ENCODE measurements at places on chromosomes 5 and 9. TPM values are rescaled to one million over a fixed set of nuclear protein-coding genes. Genes with fewer than 3 reads are reported as not detected.

The MAP1B gene
- total RNA-seq = 30.8 TPM

DNA sequence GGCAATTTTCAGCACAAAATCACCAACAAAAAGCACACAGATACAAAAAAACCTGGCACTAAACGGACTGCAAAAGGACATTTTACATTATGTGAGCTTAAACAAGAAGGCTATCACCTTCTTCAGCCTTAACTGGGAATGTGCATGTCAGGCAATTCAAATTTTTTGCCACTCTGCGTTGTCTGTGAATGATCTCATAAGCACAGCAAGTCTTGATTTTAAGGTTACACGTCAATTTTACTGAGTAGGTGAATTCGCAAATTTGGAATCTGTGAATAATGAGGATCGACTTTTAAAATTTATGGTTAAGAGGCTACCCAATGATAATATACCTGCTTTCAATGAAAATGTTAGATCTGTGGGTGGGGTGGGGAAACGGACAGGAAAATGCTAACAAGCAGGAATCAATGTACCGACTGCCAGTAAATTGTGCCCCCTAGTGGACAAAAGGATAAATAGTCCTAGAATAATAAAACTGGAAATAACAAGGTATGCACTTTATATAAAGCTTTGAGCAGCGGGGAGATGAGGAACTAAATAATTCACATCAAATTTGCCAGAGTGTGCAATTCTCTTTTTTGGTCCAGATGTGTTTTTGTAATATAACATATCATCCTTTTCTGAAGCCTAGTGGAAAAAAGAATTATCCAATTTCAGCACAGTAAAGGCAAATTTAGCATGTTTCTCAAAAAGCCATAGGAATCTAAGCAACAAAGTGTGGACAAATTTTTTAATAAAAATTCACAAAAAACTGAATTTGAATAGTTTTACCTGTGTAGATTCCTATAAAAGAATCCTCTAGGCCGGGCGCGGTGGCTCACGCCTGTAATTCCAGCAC, 20.5 kb downstream of the EQTN start:
- peak; percentile 35 for DNase-seq

DNA sequence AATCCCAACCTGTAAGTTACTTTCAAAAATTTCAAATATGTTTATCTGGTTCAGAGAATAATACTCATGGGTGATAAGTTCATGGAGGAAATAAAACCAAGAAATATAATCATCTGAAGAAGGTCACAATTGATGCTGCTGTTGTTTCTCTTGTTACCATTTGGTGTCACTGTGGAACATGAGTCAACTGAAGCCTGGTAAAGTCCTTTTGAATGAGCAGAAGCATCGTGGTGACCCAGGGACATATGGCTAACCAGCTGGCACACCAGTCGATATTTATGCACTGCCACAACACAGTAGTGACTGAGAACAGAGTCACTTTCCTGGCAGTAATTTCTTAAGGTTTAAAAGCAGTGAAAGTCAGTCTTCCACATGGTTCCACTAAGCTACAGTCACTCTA, 612.9 kb upstream of the TLE4 start:
- DNase-seq = peak; percentile 11

DNA sequence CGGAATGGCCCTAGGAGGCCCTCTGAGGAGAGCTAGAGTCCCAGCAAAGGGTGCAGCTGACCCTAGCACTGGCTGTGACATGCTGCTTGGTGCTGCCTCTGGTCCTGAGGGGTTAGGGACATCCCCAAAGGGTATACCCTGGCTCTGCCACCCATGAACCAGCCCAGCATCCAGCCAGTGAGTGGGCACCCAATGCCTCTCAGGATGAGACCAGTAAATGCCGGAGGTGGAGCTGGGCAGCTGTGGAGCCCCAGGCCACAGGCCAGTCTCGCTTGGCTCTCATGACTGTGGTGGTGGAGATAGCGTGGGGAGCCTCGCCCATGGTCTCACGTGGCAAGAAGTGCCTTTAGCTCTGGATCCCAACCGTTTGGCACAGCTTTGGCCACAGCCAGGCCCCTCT, 3.7 kb upstream of the CEL start:
- DNase-seq = no peak

- DNase-seq = no peak
Measured at GRCh38 chr9:116992865-116993264, 305.8 kb downstream of the TRIM32 start.

DNA sequence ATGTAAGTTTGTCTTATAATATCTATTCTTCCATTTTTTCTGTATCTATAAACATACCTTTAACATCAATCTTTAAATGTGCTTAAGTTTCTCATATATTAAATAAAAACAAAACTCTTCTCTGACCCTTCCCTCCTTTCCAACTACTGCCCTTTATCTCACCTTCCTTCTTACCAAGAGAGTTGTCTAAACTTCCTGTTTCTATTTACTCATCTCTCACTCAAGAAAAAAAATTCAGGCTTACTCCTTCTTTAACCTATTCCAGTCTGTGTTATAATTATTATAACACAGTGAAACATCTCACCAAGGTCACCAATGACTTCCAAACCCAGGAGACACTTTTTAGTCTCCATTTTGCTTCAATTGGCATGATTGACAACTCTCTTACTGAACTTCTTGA, 140.9 kb downstream of the CCDC171 start:
- no peak for DNase-seq

The MLANA gene
- not detected for total RNA-seq

DNA sequence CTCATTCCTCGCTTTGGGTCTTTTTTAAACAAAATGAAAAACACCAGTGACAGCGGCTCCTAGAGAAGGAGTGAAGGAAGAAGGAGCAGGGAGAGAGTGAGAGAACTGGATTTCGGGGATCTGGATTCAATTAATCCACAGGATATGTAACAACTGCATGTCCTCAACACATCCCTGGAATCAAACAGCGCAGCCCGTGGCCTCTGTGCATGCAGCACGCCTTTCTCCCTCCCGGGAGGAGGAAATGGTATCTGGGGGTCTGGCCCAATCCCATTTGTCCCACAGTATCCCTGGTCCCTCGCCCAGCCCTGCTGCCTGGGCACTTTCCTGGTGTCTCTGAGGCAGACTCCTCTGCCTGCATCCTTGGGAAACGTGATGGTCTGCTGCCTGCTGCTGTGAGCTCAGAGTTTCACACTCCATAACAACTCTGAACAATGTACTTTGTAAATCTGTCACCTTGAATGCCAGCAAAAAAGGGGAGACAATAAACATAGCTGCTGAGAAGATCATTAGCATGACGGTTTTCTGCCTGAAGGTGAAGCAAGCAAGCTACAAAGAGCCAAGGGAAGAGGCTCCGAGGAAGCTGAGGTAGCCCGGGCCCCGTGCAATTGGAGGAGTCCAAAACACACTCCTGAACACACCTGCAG, 56.1 kb downstream of the PTCH1 start:
- DNase-seq = no peak

The ALDH1A1 gene
- total RNA-seq = 0.33 TPM

DNA sequence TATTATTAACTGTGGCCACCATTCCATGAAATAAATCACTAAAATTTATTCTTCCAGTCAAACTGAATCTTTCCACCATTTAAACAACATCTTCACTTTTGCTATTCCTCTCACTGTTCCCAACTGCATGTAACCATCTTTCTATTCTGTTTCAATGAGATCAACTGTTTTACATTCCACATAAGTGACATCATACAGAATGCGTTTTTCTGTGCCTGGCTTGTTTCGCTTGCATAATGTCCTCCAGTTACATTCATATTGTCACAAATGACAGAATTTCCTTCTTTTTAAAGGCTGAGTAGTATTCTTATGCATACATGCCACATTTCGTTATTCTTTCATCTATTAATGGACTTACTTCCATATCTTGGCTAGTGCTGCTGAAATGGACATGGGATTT, 738.2 kb downstream of the SEMA5A start:
- no peak for DNase-seq

Data from mammary epithelial cell (primary cell).